ENCODE measurements at places on chromosomes 2 and 18. TPM values are rescaled to one million over a fixed set of nuclear protein-coding genes. Genes with fewer than 3 reads are reported as not detected.

The PROM2 gene
- 10.0 TPM for total RNA-seq

The GALNT3 gene
- total RNA-seq = 3.5 TPM

- no peaks in the 10 kb centered on the region for H3K27me3 ChIP-seq
- no peak for DNase-seq
- peaks cover 51% of the 10 kb centered on the region for H3K4me1 ChIP-seq
- H3K27ac ChIP-seq = no peak overlapping the region
- H3K4me3 ChIP-seq = peak overlapping the region; percentile 88
Measured at GRCh38 chr18:9140381-9140780, 3.8 kb downstream of the ANKRD12 start.

- H3K27me3 ChIP-seq = no peaks in the 10 kb centered on the region
- DNase-seq = no peak
- no peak overlapping the region for H3K4me3 ChIP-seq
Measured at GRCh38 chr2:226424971-226425370, 374.6 kb downstream of the IRS1 start.

DNA sequence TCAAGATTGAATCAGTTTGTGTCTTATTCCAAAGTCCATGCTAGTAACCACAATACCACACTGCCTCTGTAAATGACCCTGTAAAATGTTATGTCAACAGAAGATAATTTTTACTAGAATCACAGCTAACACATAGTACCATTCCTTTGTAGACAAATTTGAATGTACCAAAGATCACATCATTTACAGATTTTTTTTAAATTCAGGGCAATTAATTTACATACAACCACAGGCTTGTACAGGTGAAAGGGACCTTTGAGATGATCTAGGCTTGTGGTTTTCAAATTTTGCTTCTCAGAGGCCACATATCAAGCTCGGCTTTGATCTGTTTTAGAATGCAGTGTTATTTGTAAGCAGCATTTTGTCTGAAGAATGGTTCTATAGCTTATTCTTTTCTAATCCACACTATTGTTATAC lies 63.8 kb upstream of the PPM1B start:
- DNase-seq = no peak
- no peaks in the 10 kb centered on the region for H3K27me3 ChIP-seq
- no peak overlapping the region for H3K27ac ChIP-seq
- H3K36me3 ChIP-seq = no peaks in the 10 kb centered on the region

DNA sequence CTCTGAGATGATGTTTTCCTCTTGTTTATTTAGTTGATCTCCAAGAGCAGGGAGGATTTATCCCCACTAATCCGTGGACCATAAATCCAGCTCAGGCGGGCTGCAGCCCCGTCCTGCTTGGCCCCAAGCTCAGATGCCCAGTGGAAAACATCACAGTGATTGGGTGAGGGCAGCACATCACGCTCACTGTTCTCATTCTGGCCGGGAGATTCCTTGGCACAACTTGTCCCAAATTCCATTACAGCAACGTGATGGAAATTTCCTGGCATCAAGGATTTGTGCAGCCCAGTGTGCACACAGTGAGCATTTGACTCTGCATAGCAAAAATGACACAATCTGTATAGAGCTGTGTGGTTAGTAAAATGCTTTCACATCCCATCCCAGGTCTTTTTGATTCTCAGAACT lies 96.8 kb downstream of the VAPA start:
- peak overlapping the region; percentile 74 for H3K27ac ChIP-seq
- H3K27me3 ChIP-seq = no peaks in the 10 kb centered on the region
- peaks cover 53% of the 10 kb centered on the region for H3K4me1 ChIP-seq
- no peaks in the 10 kb centered on the region for H3K36me3 ChIP-seq

- no peaks in the 10 kb centered on the region for H3K36me3 ChIP-seq
- H3K27me3 ChIP-seq = no peaks in the 10 kb centered on the region
- H3K4me3 ChIP-seq = peak overlapping the region; percentile 92
- peaks cover 32% of the 10 kb centered on the region for H3K4me1 ChIP-seq
Measured at GRCh38 chr2:148646231-148646559, 1.6 kb downstream of the EPC2 start.

- no peak overlapping the region for H3K4me3 ChIP-seq
- no peak for DNase-seq
- H3K4me1 ChIP-seq = no peaks in the 10 kb centered on the region
Measured at GRCh38 chr2:218421027-218421426, 2.1 kb downstream of the VIL1 start.
